ENCODE measurements at places on chromosomes 12 and 14.

GRCh38 chr14:81464253-81465002 lies 64.3 kb upstream of the STON2 start:
- DNase-seq = no peak

DNA sequence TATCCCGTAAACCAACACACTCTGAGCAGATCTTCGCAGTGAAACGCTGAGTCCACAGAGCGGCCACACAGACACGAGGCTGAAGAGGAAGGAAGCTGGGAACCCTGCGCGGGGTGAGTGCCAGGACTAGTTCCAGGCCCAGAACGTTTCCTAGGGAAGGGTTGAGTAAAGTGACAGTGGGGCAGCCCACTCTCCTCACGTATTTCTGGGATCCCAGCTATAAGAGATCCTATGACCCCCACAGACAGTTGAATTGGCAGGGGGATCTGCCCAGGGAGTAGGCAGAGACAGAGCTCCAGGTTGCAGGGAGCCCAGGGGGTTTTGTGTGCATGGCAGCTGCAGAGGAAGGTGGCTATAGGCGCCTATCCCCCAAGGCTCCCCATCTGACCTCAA lies 51.1 kb downstream of the GTF2A1 start:
- DNase-seq = peak; percentile 33

- no peak for DNase-seq
These were observed 52.9 kb downstream of the SCN8A start for GRCh38 chr12:51643951-51644350.

- no peak for DNase-seq
These were observed 188.4 kb downstream of the GPHN start for GRCh38 chr14:66696326-66696725.

- no peak for DNase-seq
These were observed 6.0 kb downstream of the TMCC3 start for GRCh38 chr12:94644141-94644979.

DNA sequence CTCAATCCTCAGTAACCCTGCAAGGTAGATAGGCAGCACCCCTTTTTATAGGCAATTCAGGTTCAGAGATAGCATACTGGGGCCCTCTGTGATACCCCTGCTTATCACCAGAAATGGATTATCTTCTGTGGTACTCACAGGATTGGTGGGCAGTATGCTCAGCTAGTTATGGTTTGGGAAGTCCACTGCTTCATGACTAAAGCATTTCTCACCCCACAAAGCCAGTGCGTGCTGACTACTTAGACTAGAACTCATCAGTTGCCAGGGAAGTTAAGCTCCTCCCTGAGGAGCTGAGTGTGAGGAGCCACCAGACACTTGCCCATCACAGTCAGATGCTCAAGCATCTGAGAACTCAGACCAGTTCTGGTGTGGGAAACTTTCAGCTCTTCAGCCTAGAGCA lies 76.3 kb downstream of the SCAF11 start:
- DNase-seq = no peak

GRCh38 chr12:15020156-15020555 lies 47.3 kb downstream of the PDE6H start:
- no peak for DNase-seq

DNA sequence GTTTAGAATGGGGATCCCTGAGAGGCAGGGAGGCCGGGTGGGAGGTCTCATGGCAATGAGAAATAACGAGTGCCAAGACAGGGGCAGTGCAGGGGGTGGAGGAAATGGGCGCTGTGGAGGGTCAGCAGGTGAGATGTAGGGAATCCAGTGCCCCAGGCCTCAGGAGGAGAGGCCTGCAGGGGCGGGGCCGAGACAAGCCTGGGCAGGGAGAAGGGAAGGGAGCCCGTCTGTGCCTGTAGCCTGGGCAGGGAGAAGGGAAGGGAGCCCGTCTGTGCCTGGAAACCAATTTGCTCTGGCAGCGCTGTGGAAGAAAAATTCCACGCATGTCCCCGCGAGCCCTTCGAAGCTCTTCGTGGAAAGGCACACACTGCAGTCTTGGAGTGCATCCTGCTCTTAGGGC lies 10.6 kb upstream of the NCOR2 start:
- DNase-seq = no peak

- DNase-seq = no peak
These were observed 217.6 kb downstream of the PRKD1 start for GRCh38 chr14:29710015-29710414.

- no peak for DNase-seq
These were observed 583 bp upstream of the LEMD3 start for GRCh38 chr12:65168681-65169319.

GRCh38 chr12:131699434-131699833 lies 11.5 kb upstream of the SFSWAP start:
- no peak for DNase-seq

- no peak for DNase-seq
These were observed 594 bp downstream of the ARHGDIB start for GRCh38 chr12:14960548-14961465.

GRCh38 chr14:56587701-56588100 lies 8.1 kb downstream of the TMEM260 start:
- no peak for DNase-seq

- DNase-seq = no peak
These were observed 12.5 kb downstream of the PAPOLA start for GRCh38 chr14:96514694-96515093.

DNA sequence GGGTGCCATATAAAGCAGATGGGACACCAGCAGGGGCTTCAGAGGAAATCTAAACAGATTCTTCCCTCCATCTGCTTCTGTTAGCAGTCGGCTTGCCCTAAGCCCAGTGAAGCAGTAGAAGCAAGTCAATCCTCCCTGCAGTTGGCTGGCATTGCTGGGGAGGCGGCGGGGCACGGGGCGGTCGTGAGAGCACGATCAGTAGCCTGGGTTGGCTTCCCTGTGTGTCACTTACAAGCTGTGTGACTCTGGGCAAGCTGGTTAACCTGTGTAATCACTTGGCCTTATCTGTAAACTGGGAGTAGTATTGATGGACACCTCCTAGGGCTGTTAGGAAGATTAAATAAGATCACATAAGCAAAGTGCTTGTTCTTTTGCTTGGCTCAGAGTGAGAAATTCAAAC lies 19.4 kb downstream of the MYRFL start:
- DNase-seq = no peak

DNA sequence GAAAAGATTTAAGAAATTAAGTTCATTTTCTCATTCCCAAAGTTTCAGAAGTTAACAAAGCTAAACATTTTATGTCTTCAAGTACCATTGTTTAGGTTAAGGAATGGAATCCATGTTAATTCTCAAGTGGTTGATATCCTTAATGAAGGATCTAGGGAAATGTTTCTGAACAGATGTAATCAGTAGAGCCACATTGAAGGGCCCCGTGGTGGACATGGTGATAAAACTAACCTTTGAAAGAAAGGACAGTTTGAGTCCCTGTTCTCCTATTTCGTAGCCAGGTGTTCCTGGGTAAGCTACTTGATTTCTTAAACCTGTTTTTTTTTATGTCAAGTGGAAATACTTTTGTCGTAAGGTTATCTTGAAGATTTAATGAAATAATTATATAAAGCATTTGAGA lies 4.6 kb downstream of the PPM1A start:
- no peak for DNase-seq

GRCh38 chr12:40378691-40379090 lies 153.9 kb downstream of the LRRK2 start:
- no peak for DNase-seq

GRCh38 chr14:101400830-101401229 lies 160.5 kb upstream of the DIO3 start:
- no peak for DNase-seq

- DNase-seq = no peak
These were observed 96.2 kb downstream of the PLBD1 start for GRCh38 chr12:14471497-14471896.

DNA sequence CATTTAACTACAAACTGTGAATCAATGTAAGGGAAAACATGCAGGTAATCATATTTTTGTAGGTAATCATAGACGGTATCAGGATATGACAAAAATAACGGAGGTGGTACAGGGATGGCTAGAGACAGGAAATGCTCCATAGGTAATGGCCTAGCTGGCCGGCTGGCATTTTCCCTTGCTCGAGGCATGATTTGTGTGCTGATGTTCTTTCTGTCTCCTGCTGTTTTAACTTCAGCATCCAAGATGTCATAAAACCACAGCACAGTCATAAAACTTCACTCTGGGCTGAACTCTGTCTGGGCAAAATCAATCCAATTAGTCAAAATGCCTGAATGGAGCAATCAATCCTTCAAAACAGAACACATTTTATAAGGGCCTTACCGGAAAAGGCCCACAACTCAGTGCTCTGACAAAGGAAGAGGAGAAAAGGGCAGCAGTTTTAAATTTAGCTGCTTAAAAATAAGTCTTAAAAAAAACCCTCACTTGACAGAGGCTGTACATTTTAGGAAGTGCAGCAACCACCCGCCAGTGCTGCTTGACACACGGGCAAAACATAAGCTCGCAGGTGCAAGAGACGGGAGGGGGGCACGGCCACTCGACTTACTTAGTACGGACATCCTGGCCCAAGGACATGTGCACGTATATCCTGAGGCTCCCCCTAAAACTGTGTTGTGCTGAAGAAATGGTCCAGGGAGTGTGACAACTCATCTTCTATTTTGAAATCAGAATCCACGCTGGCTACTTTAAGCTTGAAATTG lies 40.5 kb upstream of the GPR68 start:
- DNase-seq = no peak

- no peak for DNase-seq
These were observed 168.7 kb downstream of the C12orf75 start for GRCh38 chr12:105499205-105499604.

DNA sequence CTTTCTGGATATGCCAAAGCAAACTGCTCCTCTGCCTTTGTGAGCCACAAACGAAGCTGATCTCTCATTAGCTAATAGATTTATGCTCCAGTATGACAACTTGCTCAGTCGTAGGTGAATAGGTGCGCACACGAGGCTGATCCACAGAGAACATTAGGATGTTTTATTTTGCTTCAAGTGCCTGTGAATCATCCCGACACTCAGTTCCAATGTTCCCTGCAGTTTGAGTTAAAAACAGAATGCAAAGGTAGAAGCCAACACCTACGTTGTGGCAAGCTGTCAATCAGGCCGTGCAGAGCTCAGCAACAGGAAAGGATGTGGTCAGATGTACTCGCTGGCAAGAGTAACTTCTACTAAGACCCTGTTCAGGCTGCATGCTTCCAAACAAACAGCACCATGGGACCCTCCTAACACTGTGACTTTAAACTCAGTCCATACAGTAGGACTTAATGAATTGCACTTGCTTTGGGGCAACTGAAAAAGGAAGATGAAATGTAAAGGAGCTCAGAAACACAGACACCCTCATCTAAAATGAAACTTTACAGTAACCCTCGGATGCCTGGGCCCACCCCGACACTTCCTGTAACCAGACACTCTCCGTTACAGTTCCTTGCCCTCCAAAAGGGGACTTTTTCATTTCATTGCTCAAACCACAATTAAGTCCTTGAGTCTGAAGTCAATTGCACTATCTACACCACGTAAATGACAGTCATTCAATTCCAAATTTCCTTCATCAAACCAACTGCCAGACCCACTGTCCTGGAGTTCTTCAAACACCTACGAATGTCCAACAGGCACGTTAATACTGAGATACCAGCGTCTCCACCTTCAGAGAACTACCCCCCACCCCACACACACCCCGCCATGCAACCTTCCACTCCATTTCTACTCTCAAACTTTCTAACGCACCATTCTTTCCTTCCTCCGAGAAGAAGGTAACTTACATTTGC lies 1.6 kb downstream of the CCDC88C start:
- DNase-seq = no peak

GRCh38 chr14:69876221-69876847 lies 2.9 kb upstream of the SMOC1 start:
- DNase-seq = no peak

- no peak for DNase-seq
These were observed 14.0 kb upstream of the MUCL1 start for GRCh38 chr12:54840244-54840865.

DNA sequence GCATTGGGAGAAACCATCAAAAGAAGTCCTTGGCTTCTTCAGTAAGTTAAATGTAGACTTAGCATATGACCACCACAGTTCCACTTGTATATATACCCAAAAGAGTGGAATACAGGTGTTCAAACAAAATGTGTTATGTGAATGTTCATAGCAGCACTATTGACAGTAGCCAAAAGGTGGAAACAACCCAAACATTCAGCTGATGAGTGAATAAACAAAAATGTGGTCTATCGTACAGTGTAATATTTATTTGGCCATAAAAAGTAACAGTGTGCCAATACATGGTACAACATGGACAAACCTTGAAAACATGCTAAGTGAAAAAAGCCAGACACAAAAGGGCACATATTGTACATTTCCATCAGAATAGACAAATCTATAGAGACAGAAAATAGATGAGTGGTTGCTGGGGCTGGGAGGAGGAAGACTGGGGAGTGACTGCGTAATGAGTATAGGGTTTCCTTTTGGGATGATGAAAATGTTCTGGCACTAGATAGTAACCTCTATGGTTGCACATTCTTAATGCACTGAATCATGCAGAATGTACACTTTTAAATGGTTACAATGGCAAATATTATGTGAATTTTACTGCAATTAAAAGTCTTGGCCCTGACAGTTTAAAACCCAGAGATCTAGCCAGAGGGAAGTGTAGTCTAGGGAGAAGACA lies 5.5 kb downstream of the ERP29 start:
- no peak for DNase-seq

- no peak for DNase-seq
These were observed 7.0 kb upstream of the UBC start for GRCh38 chr12:124921200-124922031.

- DNase-seq = no peak
These were observed 4.5 kb downstream of the ARHGEF40 start for GRCh38 chr14:21074398-21075272.

GRCh38 chr12:2393996-2394395 lies 341.2 kb downstream of the CACNA1C start:
- no peak for DNase-seq

DNA sequence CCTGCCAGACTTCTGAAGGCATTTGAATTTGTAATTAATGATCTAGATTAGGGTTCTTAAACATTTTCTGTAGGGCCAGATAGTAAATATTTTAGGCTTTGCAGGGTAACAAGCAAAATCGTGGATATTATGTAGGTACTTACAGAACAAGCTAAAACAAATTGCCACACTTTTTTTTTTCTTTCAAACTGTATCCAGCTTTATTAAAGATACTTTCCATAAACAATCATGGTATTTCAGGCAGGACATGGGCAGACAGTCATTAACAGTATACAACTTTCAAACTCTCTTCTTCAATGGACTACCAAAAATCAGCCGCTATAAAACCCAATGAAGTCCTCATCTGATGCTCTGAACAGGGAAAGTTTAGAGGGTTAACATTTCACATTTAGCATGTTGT lies 9.6 kb downstream of the TRMT5 start:
- DNase-seq = no peak

GRCh38 chr12:30974746-30975500 lies 48.4 kb downstream of the TSPAN11 start:
- DNase-seq = no peak

DNA sequence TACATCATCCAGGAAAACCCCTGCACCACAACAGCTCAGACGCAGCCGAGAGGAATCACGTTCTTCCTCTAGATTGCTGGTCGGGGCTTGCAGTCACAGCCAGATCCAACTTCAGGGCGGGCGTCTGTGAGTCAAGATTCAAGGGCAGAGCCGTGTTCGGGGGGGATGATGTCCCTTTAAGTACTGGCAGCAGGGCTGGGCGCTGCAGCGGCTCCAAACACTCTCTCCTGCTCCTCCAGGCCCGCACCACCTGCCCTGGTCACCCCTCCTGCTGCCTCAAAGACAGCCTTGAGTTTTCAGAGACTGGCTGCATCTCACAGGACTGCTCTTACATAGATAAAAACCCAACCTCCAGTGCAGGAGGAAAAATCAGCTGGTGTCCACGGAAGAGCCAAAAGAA lies 68.3 kb downstream of the KDM2B start:
- no peak for DNase-seq

Data from substantia nigra (tissue), 51 donors.